Activated CD8-positive, alpha-beta T cell treated with anti-CD3 and anti-CD28 coated beads, Interleukin-2, amount 10 ng/mL, durations not matched to agents 7 days and 5 days (primary cell): ENCODE measurements at places on chromosomes 5 and 9. TPM values are rescaled to one million over a fixed set of nuclear protein-coding genes. Genes with fewer than 3 reads are reported as not detected.

DNA sequence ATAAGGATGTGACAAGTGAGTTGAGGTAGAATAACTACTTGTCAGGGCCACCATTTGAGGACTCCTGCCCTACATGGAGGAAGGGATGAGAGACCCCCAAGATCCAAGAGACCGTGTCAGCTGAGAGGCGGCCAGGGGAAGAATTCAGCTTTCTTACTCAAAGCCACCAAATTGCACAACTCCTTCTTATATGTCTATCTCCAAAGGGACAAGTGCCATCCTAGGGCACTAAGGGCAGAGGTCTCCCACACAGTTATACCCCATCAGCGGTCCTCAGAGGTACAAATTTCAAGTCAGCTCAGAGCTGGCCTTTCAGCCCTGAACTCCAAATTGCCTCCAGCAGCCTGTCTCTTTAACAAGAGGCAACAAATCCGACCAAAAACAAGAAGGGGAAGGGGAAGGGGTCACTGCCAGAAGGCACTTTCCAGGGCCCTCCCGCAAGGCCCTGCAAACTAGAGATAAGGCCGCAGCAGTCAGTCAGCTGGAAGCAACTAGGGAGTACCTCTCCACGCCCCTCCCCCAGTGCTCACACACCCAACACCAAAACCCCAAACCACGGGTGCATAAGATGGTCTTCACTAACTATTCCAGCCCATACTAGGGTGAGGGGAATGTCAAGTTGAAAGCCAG is 6.1 kb upstream of the STOML2 start:
- DNase-seq = no peak

The CCDC187 gene
- not detected for total RNA-seq

DNA sequence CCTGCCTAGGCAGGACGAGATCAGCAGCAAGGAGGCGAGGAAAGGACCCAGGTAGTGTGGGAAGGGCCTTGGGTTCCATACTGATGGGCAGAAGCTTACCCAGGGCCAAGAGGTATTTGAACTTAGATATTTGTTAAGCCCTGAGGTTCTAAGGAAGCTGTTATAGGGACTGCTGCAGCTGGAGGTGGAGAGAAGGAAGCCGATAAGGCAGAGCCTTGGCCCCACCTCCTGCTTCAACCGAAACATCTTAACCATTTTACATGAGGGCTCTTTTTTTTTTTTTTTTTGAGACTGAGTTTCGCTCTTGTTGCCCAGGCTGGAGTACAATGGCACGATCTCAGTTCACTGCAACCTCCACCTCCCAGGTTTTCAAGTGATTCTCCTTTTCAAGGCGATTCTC is 8.6 kb upstream of the AQP3 start:
- DNase-seq = peak; percentile 36

- DNase-seq = peak; percentile 22
Measured at GRCh38 chr5:171162596-171162995, 146.5 kb upstream of the TLX3 start.

The SPATA31C1 gene
- not detected for total RNA-seq

DNA sequence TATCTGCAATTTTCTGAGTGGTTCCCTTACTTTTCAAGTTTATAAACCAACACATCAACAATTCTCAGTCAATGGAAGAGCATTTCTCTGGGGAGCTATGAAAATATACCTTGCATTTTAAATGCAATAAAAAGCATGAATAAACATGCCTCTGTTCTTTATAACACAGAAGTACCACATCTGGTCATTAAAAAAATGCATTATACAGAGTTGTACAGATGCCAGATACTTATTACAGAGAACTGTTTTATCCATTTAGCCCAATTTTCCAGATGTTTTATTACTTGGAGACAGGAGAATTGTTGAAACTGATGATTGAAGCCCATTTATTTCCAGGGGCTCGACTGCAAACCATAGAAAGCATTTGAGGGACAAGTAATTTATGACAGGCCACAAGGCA is 19.2 kb upstream of the HEXB start:
- no peak for DNase-seq

GRCh38 chr5:178355671-178356070 is 123.1 kb upstream of the PHYKPL start:
- no peak for DNase-seq

DNA sequence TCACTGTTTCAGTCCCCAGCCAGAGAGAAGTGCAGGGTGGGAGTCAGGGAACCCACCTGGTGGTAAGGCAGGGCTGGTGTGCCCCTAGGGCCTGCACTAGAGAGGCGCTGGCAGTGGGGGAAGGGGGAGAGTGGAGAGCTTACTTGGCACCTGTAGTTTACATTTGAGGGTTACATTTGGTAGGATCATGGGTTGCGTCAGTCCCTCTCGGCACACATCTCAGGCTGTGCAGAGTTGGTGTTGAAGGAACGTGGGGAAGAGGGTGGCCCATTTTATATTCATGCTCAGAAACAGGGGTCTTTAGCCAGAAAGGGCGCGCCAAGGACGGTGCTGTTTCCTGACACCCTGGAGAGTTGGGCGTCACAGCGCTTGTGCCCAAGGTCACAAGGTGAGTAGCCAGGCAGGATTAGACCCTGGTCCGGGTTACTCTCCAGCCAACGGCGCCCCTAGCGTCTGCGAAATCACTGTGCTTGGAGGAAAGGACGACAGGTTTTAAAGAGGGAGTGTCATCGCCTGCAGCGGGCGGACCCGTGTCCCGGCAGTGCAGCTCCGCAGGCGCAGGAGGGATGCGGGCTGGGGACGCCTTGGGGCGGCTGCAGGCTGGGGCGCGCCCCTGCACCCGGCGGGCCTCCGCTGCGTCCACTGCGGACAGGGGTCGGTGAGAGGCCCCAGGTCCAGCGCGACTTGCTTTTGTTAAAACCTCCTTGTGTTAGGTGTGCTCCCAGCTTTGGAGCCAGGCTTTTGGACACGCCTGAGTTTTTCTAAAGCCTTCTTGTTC is 272.6 kb downstream of the FANCC start:
- DNase-seq = no peak

The GFI1B gene
- not detected for total RNA-seq

The PCDHGA12 gene
- total RNA-seq = not detected

The CER1 gene
- total RNA-seq = not detected

The SLC36A3 gene
- total RNA-seq = not detected

DNA sequence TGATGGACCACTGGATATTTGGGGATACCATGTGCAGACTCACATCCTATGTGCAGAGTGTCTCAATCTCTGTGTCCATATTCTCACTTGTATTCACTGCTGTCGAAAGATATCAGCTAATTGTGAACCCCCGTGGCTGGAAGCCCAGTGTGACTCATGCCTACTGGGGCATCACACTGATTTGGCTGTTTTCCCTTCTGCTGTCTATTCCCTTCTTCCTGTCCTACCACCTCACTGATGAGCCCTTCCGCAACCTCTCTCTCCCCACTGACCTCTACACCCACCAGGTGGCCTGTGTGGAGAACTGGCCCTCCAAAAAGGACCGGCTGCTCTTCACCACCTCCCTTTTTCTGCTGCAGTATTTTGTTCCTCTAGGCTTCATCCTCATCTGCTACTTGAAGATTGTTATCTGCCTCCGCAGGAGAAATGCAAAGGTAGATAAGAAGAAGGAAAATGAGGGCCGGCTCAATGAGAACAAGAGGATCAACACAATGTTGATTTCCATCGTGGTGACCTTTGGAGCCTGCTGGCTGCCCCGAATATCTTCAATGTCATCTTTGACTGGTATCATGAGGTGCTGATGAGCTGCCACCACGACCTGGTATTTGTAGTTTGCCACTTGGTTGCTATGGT is 54.5 kb upstream of the HNRNPA0 start:
- no peak for DNase-seq

DNA sequence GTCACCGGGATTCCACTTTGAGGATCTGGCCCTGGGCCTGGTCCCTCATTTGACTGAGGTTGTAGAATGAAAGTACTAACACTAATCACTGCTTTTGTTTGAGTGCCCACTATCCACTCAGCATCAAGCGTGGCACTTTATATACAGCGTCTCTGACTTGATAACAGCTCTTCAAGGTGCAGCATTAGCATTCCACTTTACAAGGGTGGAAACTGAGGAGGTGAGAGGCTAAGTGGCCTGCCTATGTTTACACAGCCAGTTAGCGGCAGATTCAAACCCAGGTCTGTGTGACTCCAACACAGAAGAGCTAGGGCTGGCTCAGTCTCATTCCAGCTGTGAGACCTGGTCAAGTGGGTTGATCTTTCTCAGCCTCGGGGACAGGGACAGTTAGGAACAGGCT is 5.9 kb downstream of the KCNMB1 start:
- DNase-seq = no peak

- DNase-seq = no peak
Measured at GRCh38 chr5:135545099-135545498, 9.3 kb upstream of the NEUROG1 start.

- no peak for DNase-seq
Measured at GRCh38 chr5:167953151-167953798, 338.2 kb upstream of the WWC1 start.

GRCh38 chr9:68668127-68668526 is 36.9 kb upstream of the PIP5K1B start:
- no peak for DNase-seq

DNA sequence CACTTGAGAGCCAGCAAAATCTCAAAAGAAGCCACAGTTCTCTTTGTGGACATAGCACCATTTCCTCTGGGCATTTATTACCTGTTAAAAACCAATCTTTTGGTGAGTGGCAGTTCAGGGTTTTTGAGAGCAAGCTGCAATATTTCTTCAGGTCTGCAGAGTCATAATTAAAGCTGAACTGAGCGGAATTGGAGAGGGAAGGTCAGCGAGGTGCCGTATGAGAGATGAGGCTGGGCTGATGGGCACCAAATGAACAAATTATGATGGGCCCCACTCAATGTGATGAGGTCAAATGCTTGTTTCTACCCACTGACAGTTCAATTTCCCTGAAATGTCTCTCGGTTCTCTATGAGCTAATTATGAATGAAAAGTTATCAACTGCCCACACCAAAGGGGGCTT is 231.9 kb downstream of the AP3B1 start:
- no peak for DNase-seq

The LCNL1 gene
- total RNA-seq = not detected

The SERF1A gene
- 1.5 TPM for total RNA-seq

- DNase-seq = no peak
Measured at GRCh38 chr9:107118863-107119624, 164.0 kb upstream of the RAD23B start.

DNA sequence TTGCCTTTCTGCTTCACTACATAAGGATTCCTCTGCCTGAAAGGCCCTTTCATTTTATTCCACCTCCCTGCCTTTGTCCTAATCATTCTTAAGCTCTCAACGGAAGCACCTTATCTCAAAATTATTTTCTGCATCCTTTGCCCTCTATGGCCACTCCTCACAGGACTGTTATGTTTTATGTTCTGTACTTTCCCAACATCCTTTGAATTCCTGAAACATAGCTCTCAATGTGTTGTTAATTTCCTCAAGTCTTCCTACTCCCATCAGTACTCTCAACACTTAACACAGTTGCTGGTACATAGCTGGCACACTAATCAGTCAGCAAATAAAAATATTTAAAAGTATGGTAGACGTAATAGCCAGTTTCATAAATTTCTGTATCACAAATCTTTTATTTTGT is 193.0 kb downstream of the RFX3 start:
- no peak for DNase-seq

GRCh38 chr5:74516211-74516636 is 124.3 kb downstream of the ENC1 start:
- DNase-seq = no peak

DNA sequence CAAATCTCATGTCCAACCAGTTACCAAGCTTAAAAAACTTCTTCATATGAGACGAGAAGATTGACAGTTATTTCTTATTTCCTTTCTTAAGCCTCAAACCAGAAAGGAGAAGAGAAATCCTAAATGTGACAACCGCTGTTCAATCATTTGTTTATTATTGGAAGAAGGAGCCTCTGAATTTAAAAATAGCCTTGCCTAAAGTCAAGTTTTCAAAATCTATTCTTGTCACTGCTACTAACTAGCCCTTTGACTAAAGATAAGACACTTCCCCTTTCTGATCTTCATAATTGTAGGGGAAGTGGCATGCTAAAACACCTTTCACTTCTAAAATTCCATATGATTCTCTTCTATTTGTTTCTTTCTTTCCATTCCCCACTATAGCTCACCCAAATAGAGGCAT is 106.2 kb upstream of the EMB start:
- DNase-seq = no peak

The CDH9 gene
- not detected for total RNA-seq

The NRG2 gene
- total RNA-seq = not detected

The ANKS6 gene
- total RNA-seq = 3.8 TPM

GRCh38 chr9:131019388-131020239 is 10.6 kb downstream of the LAMC3 start:
- DNase-seq = no peak

GRCh38 chr5:110716247-110717245 is 9.9 kb downstream of the TMEM232 start:
- no peak for DNase-seq

DNA sequence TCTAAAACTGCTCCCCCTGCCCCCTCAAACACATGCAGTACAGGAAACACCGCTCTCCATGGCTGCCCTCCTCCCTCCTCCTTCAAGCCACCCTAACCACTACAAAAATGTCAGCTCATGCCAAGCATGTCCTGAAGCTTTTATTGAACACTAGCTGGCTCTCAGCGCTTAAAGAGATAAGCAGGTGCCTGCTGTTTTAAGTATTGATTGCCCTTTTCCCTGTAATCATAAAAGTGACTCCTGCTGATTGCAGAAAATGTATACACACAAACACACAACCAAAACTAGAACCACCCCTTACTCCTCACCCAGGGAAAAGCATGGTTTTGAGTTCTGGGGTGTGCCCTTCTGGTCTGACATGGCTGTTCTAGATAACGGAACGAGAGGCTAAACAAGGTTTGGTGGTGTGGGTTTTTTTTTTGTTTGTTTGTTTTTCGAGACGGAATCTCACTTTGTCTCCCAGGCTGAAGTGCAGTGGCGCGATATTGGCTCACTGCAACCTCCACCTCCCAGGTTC is 3.7 kb upstream of the UCK1 start:
- peak; percentile 62 for DNase-seq
